Right ventricle myocardium superior (tissue), 1 donor: ENCODE measurements at places on chromosomes 16 and 17. TPM values are rescaled to one million over a fixed set of nuclear protein-coding genes. Genes with fewer than 3 reads are reported as not detected.

DNA sequence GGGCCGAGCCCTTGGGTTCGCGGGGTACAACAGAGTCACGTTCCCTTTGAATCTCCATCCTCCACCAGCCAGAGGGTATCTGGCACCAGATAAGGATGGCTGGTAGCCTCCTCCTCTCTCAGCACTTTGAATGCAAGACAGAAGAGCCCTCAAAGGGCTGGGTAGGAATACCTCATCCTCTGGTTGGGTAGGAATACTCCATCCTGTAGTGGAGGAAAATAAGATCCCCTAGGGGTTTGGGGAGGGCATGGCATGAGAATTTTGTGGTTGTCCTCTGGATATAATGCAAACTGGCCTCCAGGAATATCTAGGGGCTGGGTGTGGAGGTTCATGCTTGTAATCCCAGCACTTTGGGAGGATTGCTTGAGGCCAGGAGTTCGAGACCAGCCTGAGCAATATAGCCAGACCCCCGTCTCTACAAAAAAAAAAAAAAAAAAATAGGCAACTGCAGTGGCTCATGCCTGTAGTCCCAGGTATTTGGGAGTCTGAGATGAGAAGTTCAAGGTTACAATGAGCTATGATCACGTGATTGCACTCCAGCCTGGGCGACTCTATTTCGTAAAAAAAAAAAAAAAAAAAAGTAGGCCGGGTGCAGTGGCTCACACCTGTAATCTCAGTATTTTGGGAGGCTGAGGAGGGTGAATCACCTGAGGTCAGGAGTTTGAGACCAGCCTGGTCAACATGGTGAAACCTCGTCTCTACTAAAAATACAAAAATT, 2.7 kb downstream of the IGFBP4 start:
- DNase-seq = no peak

DNA sequence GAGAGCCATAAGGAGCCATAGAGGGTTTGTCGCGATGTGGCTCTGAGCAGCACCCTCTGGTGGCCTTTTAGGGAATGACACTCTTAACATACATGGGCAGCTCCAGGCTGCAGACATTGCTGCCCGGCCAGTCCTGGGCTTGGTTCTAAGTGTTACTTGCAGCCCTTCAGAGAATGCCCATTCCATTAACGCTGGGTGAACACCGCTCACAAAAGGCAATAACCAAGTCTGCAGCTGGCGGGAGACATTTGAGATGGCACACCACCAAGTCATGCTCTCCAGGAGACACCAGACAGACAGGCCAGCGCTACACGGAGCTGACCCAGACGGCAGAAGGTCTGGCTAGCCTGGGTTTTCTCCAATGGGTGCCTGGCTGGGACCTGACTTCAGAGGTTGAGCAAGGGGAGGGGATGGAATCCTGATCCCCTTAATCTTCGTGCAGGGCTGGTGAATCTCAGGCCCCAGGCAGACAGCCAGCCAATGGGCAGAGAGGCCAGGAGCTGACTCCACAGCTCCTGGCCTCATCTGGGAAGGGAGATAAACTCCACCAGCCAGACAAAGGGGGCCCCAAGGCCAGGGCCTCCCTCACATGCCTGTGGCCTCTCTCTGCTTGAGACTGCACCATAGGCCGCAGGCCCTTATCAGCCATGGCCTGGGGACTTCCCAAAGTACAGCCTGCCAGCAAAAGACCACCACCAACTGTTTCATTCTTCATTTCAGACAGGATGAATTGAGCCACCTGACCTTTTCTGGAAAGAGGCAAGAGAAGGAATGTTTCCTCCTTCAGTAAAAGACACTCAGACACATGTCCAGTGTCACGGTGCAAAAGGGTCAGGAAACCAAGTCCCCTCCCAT, 58.8 kb downstream of the ZDHHC7 start:
- peak; percentile 71 for DNase-seq

DNA sequence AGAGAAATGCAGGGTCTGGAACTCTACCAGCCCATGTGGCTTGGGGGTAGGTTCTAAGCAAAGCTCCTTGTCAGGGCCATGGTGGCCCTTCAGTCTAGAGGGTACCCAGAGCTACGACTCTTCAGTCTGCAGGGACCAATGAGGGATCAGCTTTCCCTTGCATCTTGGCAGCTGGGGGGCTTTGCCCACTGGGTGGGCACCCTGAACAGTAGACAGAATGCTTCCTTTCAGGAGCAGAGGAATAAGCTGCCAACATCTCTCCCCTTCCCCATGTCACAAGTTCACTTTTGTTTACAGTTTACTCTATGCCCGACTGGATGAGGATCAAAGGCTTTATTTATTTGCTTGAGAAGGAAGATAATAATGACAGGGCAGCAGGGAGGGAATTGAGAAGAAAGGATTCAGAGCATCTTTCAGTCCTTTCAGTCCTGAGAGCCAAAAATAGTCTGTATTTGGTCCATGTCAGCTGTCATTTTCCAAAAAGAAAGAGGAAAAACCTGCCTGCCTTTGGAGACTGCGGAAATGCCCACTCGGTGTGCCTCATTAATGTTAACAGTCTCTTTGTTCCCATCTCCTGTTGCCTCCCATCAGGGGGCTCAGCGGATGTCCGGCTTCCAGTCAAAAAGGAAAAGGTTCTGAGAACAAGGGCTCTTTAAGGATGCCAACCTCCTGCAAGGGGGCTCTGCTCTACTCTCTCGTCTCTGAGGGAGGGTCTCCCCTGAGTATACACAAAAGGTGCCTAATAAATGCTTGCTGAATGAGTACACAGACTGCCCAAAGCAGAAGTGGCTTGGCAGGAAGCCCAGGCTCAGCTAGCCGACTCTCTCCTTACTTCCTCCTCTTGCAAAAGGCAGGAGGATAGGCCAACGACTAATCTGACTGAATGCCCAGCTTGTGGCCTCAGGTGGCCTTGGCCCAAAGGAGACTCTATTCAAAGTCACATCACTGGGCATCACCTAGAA, 17.1 kb downstream of the TRAF4 start:
- DNase-seq = peak; percentile 85

- no peak for DNase-seq
Observed at GRCh38 chr16:72120026-72120425, 26.4 kb downstream of the DHX38 start.

- DNase-seq = peak; percentile 71
Observed at GRCh38 chr17:62627904-62628633, 599 bp downstream of the MRC2 start.

DNA sequence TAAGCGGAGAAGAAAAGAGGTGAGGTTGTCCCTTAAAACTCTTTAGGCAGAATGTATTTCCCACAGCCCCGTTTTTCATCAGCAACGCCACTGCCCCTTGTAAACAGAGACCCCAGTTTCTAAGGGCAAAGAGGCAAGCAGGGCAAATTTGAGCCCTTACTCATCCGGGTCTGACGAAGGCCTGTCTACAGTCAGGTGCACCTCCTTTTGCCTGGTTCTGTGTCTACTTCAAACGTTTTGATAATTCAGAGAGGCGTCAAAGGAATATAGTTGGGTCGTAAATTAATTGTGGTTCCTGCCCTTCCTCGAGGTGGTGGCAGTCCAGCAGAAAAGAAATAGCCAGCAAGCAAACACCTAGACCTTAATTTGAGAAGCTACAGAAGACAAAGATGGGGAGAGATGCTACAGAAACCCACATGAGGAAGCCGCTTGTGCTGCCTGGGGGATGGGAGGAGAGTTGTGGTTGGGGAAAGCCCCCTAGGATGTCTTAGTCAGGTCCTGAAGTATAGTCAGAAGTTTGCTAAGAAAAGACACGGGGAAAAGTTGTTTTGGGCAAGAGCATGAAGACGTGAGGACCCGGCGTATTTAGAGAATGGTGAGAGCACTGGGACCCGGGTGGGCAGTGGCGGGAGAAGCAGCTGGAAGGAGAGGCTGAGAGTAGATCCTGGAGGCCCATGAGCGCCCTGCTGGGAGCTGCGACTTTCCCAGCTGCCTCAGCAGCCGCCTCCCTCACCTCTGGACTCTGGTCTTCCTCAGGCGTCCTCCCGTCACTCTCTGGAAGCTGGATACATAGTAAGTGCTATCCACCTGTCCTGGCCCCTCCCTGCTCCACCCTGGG, 2.4 kb downstream of the FBRS start:
- DNase-seq = no peak

DNA sequence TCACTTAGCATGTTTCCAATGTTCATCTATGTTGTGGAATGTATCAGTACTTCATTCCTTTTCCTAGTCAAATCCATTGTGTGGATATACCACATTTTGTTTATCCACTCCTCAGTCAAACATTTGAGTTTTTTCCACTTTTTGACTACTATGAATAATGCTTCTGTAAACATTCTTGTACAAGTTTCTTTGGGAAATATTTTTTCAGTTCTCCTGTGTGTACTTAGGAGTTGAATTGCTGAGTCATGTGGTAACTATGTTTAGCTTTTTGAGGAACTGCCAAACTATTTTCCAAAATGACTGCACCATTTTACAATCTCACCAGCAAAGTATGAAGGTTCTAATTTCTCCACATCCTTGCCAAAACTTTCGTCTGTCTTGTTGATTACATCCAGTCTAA, 223.7 kb upstream of the AXIN2 start:
- DNase-seq = no peak

GRCh38 chr17:68709461-68709860, 108.3 kb upstream of the FAM20A start:
- no peak for DNase-seq

The KRTAP9-4 gene
- total RNA-seq = not detected

The ITGB4 gene
- total RNA-seq = 9.4 TPM

The HBA1 gene
- total RNA-seq = 110 TPM

The KRTAP2-1 gene
- total RNA-seq = not detected

The CES3 gene
- 2.0 TPM for total RNA-seq

The SLC35G6 gene
- total RNA-seq = not detected

The TAC4 gene
- not detected for total RNA-seq

The KPNB1 gene
- total RNA-seq = 160 TPM
